ENCODE measurements at places on chromosomes 7 and 10.

GRCh38 chr7:103989200-103989784, at the start of gene RELN:
Gene RELN (minus strand): TSS chr7:103989658. CDS start chr7:103989356, 302 bp downstream.
- DNase-seq: peak; percentile 30

- no peak for DNase-seq
Measured at GRCh38 chr7:93228302-93228701, 2.0 kb upstream of the HEPACAM2 start.

DNA sequence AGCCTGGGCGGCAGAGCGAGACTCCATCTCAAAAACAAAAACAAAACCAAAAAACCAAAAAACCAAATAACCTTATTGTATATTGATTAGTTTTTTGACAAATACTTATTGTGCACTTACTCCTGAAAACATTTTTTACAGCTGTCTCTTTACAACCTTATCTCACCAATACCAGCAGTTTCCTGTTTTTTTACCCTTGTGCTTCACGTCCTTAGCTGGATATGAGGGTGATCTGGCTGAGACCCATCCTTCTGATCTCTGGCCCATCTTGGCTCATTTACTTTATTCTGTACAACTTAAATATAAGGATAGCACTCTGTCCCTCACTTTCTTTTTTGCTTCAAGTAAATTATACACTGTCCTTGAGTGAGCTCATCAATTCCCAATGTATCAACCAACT, 104.6 kb upstream of the DNAJB12 start:
- DNase-seq: no peak

DNA sequence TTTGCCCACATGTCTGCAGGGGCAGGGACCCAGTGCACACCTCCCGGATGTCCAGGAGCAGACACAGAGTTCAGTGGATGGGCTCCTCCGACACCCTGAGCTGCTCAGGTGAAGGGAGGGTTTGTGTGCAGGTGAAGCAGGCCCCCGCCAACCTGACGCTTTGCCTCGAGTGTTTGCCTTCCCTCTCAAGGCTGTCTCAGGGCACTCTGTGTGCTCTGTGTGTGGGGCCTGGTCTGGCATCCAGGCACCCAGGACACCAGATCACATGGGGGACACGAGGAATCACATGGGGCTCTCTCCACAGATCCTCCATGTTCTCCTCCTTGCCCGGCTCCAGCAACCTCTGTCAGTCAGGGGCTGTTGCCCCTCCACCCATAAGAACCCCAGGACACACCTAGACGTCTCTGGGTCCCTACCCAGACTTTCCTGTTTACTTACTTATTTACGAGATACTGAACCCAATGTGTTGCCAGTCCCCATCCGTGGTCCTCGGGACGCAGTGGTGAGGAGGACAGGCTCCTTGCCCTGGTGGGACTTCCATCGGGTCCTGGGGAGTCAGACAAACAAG, 99.5 kb downstream of the HTR5A start:
- DNase-seq: no peak

GRCh38 chr10:88500656-88501055, 82.5 kb downstream of the RNLS start:
- no peak for DNase-seq

GRCh38 chr7:99822731-99823718, 4.8 kb upstream of the CYP3A43 start:
- no peak for DNase-seq

DNA sequence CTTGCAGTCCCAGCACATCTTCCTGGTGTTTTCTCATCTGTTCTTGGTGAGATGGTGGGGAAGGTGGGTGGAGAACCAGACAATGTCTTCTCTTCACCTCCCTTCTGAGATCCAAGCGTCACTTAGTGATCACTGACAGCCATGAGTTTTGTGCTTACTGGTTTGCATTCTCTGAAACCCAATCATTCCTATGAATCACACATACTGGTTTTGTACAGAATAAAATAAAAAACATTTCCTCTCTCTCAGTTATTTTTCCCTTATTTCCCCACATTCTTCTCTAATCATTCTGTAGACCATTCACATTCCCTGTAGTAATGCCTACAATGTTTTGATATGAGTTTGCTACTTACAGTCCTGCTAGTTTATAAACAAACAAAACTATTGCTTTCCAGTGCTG, 143.8 kb upstream of the SLC13A1 start:
- DNase-seq: no peak

- DNase-seq: no peak
Measured at GRCh38 chr10:98367604-98368451, 47.2 kb downstream of the PYROXD2 start.

DNA sequence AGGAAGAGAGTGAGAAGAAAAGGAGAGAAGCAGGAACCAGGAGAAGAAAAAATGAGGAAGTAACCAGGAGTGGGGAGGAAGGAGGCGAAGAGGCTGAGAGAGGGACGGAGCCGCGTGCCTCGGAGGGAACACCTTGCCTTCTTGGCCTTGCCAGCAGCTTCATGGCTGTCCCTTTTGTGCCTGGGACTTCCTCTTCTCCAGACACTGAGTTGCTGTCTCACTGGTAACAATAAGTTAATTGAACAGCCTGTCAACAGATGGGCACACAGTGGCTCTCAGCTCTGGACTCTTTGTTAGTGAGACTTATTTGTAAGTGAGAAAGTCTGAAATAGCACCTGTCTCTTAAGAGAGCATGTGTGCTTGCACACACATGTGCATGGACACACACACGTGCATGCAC, 83.2 kb downstream of the GATA3 start:
- DNase-seq: peak; percentile 53

DNA sequence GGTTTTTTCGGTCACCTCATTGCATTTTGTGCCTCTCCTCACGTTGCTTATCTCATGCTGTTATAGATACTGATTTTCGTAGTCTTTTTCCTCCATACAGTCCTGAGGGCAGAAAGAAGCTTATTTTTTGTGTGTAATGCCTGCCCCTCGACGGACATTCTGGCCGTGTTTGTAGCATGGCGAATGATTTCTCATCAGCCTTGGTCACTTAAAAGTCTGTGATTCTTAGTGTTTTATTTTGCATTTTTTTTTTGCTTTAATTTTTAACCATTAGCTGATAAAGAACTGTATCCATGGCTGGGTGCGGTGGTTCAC, 469 bp upstream of the NOC3L start:
- DNase-seq: no peak

DNA sequence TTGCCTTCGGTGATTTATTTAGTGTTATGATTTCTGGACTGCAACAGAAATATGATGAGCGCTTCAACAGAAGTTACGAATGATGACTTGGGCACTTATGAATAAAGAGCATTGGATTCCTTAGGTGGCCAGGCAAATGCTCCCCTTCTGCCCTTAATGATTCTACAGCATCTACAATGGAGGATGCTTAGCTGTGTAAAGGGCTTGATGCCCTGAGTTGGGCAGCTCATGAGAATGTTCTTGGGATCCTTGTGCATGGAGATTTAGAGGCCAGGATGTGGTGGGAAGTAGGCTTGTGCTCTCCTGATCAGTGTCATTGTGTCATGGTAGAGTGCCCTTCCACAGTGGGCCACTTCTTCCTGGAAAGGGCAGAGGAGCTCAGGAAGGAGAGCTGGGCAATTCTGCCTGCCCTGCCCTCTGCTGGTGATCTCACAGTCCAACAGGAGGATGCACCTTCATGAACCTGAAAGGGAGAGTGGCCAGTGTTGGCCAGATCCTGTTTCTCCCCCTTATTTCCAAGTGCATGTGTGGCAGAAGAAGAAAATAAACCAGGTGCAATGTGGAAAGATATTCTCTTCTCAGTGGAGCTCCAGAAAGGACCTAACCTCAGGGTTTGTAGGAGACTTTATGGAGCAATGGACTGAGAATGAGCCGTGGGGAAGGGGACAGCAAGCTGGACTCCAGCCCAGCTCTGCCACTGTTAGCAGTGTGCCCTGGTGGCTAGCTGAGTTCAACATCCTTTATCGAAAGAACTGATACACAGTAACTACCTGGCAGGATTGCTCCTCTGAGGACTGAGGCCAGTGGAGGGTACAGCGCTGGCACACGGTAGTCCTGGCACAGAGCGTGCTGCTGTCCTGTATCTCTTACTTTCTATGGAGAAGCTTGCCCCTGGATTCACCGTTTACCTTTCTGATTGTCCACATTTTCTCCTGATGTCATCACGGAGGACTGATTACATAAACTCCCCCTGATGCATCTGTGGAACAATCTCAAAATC, 182.9 kb downstream of the BMPER start:
- peak; percentile 21 for DNase-seq

- DNase-seq: peak; percentile 30
Measured at GRCh38 chr10:4121502-4122380, 336.7 kb upstream of the KLF6 start.

DNA sequence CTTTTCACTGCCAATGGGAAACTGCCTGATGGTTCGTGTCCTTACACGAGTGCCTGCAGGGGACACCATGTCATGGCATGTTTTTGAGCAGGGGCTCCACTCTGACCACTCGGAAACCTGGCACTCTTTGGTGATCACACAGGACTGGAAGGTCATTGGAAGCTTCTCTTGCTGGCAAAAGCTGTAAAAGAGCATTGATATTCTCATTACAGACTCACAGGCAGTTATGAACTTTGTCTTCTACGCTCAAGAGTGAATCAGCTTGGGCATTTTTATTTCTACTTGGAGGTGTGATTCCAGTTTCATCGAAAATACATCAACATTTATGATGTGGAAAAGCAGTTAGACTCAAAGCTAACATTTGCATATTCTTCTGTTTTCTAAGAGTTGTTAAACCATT, 238.7 kb downstream of the THSD7A start:
- DNase-seq: no peak

DNA sequence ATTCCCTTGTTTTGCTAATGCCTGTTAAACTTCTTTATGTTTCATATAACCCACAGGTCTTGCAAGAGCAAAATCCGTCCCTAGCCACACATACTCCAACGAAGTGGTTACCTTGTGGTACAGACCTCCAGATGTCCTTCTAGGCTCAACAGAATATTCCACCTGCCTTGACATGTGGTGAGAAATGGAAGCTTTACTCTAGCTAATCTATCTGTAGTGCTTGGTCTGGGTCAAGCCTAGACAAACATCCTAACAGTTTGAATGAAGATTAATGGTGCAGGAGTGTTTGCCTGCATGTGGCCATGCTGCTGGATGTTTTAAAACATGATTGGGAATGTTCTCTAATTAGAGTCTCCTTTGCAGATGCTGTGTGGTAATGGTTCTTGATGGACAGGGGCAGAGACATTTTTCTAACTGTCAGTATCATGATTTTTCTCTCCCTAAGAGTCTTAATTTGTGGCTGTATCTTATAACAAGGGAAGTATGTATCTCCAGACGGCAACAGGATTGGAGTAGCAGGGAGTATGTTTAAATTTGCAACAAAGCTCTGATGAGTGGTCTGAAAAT, 308.5 kb upstream of the FZD1 start:
- no peak for DNase-seq

DNA sequence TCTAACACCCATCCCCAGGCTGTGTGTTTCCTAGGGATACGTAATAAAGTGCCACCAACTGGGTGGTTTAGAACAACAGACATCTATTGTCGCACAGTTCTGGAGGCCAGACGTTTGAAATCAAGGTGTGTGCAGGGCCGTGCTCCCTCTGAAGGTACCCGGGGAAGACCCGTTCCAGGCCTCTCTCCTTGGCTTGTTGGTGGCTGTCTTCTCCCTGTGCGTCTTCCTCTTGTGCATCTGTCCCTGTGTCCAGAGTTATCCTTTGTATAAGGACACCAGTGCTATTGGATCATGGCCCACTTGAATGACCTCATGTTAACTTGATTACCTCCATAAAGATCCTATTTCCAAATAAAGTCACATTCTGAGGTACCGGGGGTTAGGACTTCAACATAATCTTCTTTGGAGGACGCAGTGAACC, 15.6 kb downstream of the GRK5 start:
- no peak for DNase-seq

DNA sequence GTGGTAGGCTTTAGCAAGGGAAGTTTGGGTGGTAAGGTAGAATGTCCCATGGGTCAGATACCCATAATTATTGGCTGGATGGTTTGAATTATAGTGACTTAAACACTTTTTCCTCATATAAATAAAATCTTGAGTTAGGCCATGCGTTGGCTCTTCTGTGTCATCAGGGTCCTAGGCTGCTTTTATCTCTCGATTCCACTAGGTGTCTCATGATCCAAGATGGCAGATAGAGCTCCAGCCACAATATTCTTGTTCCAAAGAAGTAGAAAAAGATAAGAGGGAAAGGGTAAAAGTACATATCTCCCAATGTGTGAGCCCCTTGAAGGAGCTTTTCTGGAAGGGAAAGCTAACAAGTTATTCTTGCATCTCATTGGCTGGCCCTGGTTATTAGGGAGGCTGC, 144.7 kb downstream of the GRK5 start:
- DNase-seq: no peak

DNA sequence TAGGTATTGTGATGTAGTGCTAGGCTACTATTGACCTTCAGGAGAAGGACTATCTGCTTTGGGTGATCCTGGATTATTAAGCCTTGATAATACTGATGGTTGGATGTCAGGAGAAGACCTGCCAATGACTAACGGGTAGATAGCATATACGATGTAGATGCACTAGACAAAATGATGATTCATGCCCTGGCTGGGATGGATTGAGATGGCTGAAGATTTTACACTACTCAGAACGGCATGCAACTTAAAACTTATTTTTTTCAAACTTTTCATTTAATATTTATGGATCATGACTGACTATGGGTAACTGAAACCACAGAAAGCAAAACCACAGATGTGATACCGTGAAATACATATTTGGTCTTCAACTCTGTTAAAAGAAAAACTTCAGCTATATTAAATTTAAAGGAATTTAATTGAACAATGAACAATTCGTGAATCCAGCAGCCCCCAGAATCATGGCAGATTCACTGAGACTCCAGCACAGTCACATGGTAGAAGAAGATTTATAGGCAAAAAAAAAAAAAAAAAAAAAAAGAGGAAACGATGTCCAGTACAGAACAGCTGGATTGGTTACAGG, 124.6 kb upstream of the CDK13 start:
- DNase-seq: no peak

DNA sequence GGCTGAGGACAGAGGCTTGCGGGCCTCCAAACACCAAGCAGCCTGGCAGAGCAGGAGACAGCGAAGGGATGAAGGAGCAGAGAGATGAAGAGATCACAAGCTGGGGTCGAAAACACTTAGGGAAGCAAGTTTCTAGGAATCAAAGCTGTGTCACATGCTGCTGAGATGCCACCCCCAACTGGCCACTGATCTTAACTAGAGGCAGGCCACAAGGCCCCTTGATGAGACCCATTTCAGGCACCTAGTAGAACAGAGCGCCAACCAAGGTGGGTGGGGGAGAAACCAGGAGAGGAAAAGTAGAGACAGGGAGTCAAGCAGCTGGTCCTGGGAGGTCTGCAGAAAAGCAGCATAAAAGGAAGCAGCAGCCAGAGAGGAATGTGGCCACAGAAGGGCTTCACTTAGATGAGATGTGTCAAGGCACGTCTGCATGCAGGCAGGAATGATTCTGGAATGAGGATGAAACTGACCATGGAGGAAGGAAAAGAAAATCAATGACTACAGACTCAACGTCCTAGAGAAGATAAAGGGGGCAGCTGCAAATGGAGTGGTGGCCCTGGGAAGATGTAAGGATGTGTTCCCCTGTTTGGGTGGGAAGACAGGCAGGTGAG, 85.0 kb upstream of the DDC start:
- DNase-seq: no peak
